A549 treated with ZK216348 at 1 μM for 4 hours (cell line): ENCODE measurements at places on chromosomes 6 and 20. TPM values are rescaled to one million over a fixed set of nuclear protein-coding genes. Genes with fewer than 3 reads are reported as not detected.

Gene LCA5
- 0.25 to 1.3 TPM (median 1.0 TPM) in 5 replicates for total RNA-seq

Gene CD93
- total RNA-seq = not detected in 5 replicates

Gene NXT1
- 48.1 to 72.5 TPM (median 69.6 TPM) in 5 replicates for total RNA-seq

Gene UBD
- 0.35 to 0.74 TPM (median 0.53 TPM) in 5 replicates for total RNA-seq

Gene TCP11
- total RNA-seq = not detected in 5 replicates

Gene TNXB
- total RNA-seq = 0.14 to 0.86 TPM (median 0.57 TPM) in 5 replicates

Gene PLEKHG1
- 0.34 to 1.0 TPM (median 0.43 TPM) in 5 replicates for total RNA-seq
